Dorsolateral prefrontal cortex (tissue), 122 donors: ENCODE measurements at places on chromosomes 5 and 9. TPM values are rescaled to one million over a fixed set of nuclear protein-coding genes. Genes with fewer than 3 reads are reported as not detected.

DNA sequence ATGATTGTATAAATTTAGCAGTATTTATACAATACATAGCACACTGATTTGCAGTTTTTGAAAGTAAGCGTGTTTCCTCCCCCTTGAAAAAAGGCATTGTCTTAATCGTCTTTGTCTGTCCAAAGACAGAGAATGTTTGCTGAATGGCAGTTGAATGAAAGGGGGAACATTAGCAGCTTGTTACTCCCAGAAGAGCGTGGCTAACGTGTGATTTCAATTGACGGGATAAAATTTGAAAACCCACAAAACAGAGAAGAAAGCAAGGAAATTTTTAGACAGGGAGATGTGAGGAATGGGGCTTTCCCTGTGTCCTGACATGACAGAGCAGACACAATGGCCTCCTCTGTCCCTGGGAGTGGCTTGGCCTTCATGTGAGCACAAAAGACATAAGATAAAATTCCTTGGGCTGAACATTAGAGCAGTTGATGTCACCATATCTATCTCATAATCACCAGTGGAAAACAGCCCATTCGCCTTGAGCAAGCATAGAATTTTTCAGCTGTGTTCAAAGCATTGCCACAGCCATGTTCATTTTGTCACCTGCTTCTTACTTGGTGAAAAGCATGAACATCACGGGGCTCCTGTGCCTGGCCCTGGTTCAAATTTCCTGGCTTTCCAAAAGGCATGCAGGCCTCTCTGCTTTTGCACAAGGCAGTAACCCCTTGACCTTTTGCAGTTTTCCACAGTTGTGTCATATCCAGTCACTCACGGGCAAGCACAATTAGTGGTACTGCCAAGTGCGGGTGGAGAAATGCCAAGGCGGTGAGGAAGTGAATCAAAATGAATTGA is 126.9 kb downstream of the TLE1 start:
- DNase-seq, result no peak

DNA sequence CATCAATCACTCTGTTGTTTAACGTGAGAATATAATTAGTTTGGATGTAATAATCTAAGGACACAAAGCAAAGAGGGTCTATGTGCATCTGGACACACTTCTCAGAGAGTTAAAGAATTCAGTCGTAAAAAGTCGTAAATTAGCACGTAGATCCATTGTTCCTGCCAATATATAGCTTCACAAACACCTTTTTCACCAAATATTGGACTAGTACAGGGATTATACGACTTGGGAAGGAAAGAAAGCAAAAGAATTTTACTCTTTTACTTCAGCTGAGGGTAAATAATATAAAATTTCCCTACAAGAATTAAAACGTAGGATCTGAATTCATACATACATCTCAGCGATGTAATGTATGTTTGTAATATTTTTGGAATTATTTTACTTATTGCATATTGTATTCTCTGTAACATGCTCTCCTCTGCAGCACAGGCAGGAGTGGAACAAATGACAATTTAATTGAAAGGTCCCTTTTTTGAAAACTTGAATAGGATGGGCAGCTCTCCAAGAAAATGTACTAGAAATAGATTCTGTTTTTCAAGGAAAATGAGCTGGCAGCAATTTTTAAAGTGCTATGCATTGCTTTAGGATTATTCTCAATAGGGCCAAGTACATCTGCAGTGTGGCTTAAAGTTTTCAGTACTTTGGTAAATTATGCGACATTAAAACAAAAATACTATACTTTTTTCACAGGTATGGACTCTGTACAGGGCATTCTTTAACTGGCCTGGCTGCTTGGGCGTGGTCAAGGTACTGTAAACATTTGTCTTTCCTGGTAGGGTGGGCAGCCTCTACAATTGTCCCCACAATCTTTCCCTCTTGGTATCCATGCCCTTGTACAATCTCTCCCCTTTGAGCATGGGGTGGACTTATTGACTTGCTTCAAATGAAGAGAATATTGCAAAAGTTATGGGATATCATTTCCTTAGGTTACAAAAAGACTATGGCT is 39.7 kb upstream of the HSD17B4 start:
- DNase-seq, result no peak

GRCh38 chr5:173513521-173513991 is 102.9 kb downstream of the BOD1 start:
- DNase-seq, result no peak

- DNase-seq, result no peak
Measured at GRCh38 chr5:34859253-34859652, 20.3 kb downstream of the TTC23L start.

CMYA5 gene
- total RNA-seq, result 8.6 TPM

SARDH gene
- total RNA-seq, result 11.0 TPM

SGCD gene
- total RNA-seq, result 15.8 TPM
